CD4-positive, CD25-positive, alpha-beta regulatory T cell (primary cell): ENCODE measurements at places on chromosomes 2 and 18. TPM values are rescaled to one million over a fixed set of nuclear protein-coding genes. Genes with fewer than 3 reads are reported as not detected.

DNA sequence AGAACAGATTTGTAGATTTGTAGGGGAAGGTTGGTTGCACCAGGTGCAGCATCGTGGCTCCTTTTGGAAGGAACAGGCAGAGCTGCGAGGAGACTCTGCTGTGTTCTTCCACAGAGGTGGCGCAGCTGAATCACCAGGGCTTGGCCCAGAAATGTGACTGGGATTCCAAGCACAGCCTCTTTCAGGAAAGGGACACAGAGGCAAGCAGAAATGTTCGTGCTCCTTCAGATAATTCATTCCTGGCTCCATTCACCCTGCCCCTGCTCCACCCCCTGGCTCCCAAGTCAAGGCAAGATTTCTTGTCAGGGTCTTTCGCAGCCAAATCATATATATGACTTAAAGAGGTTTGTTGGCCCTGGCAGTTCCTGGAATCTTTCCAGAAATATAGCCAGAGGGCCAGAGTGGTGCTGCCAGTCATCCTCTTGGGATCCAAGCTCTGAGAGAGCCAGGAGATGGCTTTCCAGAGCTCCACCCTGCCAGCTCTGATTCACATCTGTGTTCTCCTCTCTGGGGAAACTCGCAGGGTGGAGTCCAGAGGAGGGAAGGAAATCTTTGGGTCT, 203.9 kb upstream of the TANK start:
- no peaks in the 10 kb centered on the region for H3K4me1 ChIP-seq
- no peaks in the 10 kb centered on the region for H3K36me3 ChIP-seq
- no peak for DNase-seq

DNA sequence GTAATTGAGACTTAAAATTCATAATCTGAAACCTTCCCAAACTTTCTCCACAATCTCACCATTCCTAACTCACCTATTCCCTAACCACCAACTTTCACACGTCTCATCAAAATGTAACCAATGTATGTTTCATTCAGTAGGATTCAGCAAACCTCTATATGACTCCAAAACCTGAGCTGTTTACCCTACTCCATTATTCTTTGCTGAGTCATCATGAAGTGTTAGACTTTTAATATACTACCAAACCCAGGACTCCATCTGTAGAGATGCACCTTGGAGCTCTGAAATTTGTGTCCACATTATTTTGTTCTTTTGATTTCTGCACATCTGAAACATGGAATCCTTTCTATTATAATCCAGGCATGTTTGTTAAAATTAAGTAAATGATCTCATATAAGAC, 727.0 kb upstream of the PIK3C3 start:
- H3K4me1 ChIP-seq: no peaks in the 10 kb centered on the region
- H3K27me3 ChIP-seq: no peaks in the 10 kb centered on the region
- DNase-seq: no peak
- H3K27ac ChIP-seq: no peak overlapping the region
- no peaks in the 10 kb centered on the region for H3K36me3 ChIP-seq
- H3K4me3 ChIP-seq: no peak overlapping the region

- DNase-seq: no peak
- no peak overlapping the region for H3K27ac ChIP-seq
- no peaks in the 10 kb centered on the region for H3K27me3 ChIP-seq
- no peaks in the 10 kb centered on the region for H3K36me3 ChIP-seq
- H3K4me3 ChIP-seq: no peak overlapping the region
- H3K4me1 ChIP-seq: no peaks in the 10 kb centered on the region
These were observed 163.7 kb downstream of the MCFD2 start for GRCh38 chr2:46751897-46752296.

- H3K27me3 ChIP-seq: no peaks in the 10 kb centered on the region
- H3K4me3 ChIP-seq: no peak overlapping the region
- no peak overlapping the region for H3K27ac ChIP-seq
These were observed 26.6 kb upstream of the ITGA4 start for GRCh38 chr2:181430406-181431118.

Gene CD8B2
- not detected for total RNA-seq
